ENCODE measurements at places on chromosomes 16 and 17.

DNA sequence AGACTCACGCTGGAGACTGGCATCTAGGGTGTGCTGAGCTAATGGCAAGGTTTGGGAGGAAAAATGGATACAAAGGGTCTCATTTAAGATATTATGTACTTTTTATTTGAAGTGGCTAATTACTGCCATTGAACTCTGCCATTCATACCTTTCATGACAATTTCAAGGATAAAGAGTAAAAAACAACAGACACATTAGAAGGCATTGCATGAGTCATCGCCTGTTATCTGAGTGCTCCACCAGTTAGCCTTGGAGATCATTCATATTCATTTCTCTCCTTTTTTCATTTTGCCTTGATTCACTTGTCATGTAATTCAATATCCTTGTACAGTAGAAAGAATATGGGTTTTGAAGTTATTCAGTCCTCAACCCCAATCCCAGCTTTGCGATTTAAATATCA, 109.5 kb downstream of the CDH8 start:
- no peak for DNase-seq

DNA sequence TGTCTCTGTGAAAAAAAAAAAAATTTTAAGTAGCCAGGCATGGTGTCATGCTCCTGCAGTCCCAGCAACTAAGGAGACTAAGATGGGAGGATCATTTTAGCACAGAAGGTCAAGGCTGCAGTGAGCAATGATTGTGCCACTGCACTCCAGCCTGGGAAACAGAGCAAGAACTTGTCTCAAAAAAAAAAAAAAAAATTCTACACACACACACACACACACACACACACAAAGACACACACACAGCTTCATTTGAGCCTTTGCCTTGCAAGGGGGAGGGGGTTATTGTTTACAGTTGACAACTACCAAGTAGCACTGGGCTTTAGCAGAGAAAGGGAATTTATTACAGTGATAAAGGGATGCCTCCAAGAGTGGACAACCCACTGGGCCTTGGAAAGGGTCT, 4.9 kb upstream of the POLR3E start:
- no peak for DNase-seq

- no peak for DNase-seq
Measured at GRCh38 chr17:2801841-2802240, 5.6 kb downstream of the RAP1GAP2 start.

DNA sequence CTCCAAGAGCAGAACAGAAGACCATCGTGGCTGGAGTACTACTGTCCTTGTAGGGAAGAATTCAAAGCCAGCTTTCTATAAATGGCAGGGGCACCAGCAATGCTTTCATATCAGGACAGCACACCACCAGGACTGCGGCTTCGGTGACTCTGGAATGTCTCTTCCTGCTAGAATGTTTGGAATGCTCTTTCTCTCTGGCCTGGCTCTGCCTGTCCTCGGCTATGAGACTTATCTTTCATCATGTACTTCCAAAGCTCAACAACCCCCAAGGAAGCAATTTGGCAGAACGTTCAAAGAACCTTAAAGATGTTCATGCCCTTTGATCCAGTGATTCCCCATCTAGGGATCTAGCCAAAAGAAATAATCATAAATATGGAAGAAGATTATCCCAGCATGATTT, 52.7 kb upstream of the NOG start:
- no peak for DNase-seq

DNA sequence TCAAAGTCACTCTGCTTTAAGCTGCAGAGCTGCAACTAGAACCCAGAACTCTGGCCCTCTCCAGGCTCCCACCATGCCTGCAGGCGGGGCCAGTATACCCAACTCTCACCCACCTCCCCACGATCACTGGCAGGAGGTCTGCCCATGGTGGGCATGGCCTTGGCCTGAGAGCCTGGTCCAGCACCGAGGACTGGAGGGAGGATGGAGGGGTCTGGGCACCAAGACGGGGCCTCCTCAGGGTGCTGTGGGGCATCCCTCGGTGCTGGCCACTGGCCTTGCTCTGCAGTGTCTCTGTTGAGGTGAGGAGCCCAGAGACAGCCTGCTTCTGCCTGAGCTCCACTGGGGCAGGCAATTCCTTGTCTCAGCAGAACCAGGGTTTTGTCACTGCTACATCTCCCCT, 1.5 kb upstream of the KRT16 start:
- no peak for DNase-seq

GRCh38 chr16:72109300-72109699, 15.7 kb downstream of the DHX38 start:
- no peak for DNase-seq

- DNase-seq: no peak
Measured at GRCh38 chr17:65366102-65366844, 195.2 kb downstream of the AXIN2 start.

- no peak for DNase-seq
Measured at GRCh38 chr16:11583889-11584565, 2.7 kb downstream of the LITAF start.

- no peak for DNase-seq
Measured at GRCh38 chr17:41420134-41420533, 4.3 kb downstream of the KRT37 start.

GRCh38 chr17:59067756-59068155, 38.9 kb downstream of the TRIM37 start:
- DNase-seq: no peak

DNA sequence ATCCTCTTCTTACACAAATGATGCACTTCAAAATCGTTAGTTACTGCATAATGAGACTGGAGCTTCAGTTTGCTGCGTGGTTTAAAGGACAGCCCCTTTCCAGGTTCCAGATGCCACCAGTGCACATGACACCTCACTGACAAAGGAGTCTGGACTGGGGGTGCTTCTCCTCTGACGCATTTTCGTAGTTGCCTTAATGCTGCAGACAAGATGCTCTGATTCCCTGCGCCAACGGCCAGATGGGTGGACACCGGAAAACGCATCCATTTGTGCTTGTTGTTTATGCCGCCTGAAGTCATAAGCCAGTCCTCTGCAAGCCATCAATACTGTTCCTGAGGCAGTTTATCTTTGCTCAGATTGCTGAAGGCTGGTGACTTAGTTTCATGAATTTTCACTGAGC, 16.0 kb downstream of the FBXO31 start:
- DNase-seq: no peak

DNA sequence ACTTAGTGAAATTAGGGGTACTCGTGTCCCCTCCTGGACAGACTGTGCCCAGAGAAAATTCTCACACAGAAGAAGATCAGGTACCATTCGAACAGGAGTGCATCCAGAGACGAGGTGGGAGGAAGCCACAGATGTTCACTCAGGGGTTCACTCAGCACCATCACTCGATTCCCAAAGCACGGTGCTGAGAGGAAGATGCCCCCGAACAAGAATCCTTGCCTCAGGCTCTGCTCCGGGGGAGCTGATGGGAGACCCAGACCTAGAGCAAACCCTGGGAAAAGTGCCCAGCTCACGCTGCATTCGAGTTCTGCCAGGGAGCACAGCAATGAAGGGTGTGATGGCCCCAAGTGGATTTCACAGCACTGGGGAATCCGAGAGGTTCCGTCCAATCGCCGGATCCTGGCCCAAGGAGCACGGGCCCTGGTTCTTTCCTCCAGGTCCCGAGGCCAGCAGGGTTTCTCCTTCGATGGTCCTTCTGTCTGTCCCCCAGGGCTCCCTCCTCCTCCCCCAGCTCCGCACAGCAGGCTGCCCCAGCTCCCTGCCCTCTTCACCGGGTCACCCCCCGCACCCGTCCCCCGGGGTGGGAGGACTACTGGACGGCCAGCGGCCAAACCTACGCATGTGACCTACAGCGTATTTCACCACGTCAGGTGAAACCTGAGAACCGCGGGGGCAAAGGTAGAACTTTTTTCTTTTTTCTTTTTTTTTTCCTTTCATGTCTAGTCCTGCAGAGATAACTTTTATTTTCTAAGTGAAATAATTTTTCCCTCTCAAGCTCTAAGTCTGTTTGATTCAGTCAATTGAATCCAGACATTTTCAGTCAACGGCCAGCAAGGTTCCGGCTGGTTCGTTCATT, 10.2 kb upstream of the UBE2I start:
- no peak for DNase-seq

DNA sequence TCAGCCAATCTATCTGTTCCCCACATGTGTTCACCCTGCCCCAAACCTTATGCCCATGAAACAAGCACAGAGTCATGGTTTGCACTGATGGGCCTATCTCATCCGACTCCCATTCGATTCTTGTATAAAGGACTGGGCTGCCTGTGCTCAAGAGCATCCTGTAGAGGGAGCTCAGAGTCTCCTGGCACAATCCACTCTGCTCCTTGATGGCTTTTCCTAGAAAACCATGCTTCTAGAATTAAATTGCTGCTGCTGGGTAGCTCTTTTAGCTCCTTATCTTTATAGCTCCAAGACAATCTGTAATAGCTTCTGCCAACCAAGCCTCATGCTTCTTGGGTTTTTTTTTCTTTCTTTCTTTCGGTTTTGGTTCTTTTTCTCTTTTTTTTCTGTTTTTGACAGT, 9.7 kb downstream of the ZNF19 start:
- no peak for DNase-seq

- no peak for DNase-seq
Measured at GRCh38 chr16:2090481-2090776, 42.6 kb downstream of the TSC2 start.

DNA sequence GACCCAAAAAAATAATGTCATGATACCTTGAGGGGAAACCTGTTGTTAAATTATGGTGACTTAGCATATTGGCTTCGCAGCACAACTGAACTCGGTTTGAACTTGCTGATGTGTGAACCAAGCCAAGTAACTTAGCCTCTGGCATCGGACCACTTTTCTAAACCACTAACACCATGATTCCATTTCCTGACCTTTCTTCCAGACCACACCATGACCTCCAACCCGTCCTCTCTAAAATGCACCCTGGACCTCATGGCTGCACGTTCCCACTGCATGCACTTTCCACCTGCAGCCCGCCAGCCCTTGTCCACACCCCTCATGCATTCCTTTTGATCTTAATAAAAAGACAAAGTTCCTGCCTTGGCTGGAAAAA, 29.3 kb downstream of the DYNLRB2 start:
- no peak for DNase-seq

- DNase-seq: no peak
Measured at GRCh38 chr16:19363740-19364139, 53.9 kb upstream of the TMC5 start.

- DNase-seq: no peak
Measured at GRCh38 chr16:2776500-2777139, 460 bp downstream of the ELOB start.

DNA sequence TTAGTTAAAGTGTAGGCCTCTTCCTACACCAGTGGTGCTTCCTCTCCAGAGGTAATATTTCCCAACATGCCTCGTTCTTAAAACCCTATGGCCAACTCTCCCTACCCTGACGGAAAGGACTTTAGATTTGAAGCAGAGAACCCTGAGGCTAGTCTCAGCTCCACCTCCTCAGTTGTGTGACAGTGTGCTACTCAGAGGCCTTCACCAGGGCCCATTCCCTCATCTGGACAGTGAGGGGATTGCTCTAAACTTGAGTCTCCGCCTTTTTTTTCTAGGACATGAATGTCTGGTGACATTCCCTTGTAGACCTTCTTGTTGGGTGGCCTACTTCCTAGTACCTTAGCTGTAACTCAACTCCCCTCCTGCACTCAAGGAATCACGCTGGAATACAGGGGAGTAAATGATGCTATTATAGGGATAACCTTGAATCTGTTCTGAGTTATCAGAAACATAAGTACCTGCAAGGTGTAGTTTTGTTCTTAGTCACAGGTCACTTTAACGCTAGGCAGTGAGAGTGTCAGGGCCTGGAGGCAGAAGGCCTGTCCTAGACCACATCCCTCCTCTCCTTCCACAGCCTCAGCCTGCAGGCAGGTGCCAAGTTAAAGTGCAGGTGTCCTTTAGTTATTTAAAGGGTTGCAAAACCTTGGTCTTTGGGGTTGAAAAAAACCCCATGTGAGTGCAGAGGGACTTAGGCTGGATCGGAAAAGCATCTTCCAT, 26.9 kb downstream of the LDHD start:
- no peak for DNase-seq

DNA sequence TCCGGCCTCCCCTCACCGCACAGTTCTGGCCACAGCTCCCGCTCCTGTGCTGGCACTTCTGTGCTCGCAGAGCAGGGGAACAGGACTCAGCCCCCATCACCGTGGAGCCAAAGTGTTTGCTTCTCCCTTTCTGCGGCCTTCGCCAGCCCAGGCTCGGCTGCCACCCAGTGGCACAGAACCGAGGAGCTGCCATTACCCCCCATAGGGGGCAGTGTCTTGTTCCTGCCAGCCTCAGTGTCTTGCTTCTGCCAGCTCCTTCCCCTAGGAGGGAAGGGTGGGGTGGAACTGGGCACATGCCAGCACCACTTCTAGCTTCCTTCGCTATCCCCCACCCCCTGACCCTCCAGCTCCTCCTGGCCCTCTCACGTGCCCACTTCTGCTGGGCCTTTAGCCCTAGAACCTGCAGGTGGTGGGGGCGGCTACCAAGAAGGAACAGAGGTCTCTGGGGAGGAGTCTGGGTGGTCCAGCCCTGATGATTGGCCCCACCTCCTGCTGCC, 645 bp upstream of the ELMO3 start:
- DNase-seq: no peak

- DNase-seq: no peak
Measured at GRCh38 chr16:57867000-57867561, 64.8 kb upstream of the KIFC3 start.

DNA sequence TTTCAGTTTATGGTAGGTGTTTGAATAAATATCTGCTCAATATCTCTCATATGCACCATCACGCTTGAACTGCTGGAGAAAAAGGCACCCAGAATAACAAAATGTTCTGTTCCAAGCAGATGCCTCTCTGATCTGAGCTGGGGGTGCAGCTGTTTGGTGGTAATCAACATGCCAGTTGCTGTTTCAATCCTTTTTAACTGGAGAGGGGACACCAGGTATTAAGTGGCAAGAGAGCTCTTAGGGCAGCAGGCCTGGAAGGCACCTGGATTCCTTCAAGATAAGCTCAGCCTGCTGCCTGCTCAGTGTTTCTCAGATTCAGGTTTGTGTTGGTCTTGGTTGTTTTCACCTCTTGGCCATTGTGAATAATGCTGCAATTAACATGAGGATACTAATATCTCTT, 27.2 kb upstream of the VAT1L start:
- DNase-seq: no peak

- DNase-seq: no peak
Measured at GRCh38 chr17:39252788-39253460, 27.2 kb upstream of the STAC2 start.

DNA sequence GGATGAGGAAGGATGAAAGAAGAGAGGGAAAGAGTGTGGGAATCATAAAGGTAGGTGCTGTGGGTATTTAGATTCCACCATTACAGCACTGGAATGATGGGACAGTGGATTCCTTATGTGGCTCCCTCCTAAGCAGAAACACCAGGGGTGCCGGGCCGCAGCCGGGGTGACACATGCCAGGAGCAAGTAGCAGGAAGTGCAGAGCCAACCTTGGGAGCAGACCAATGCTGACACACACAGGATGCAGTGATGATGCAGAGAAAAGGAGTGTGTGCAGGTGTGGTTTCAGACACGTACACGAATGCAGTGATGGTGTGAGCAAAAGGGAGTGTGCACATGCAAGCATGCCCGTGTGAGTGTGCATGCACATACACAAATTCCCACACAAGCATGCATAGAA, 338.0 kb downstream of the SLC39A11 start:
- peak; percentile 95 for DNase-seq

DNA sequence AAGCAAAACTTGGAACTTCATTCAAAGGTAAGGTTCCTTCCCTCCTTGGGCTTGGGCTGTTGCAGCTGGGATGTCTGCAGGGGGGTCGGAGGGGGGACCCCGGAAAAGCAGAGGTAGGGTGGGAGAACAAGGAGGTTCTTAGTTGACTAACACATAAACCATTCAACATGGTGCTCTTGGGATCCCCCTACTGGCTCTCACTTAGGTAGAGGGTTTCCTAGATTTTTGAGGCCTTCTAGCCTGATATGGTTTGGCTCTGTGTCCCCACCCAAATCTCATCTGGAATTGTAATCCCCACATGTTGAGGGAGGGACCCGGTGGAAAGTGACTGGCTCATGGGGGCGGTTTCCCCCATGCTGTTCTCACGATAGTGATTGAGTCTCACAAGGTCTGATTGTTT, 93.9 kb downstream of the RGS9 start:
- no peak for DNase-seq

Data from H54 (cell line).